ENCODE measurements at places on chromosomes 7 and 10.

- DNase-seq, result no peak
Observed at GRCh38 chr7:44373418-44373740, 48.0 kb upstream of the CAMK2B start.

GRCh38 chr10:97676770-97677581 is 10.1 kb downstream of the AVPI1 start:
- no peak for DNase-seq

- no peak for DNase-seq
Observed at GRCh38 chr10:36446881-36447280, 678.5 kb upstream of the ANKRD30A start.

DNA sequence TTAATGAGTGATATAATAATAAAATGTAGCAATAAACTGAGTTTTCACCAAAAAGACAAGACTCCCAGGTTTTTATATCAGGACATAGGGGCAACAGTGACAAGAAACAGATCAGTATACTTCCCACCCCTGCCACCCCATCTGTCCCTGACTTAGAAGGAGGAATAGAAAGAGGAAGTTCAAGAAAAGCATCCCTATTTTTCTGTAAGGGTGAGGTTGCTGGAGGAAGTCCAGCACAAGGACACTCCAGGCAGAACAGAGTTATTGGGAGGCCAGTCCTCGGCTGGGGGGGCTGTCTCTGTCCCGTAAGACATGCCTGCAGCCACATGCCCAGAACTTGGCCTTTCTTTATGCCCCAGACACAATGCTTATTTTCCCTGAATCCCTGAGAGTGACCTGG is 16.5 kb upstream of the TLX1 start:
- DNase-seq, result no peak

GRCh38 chr7:52620849-52621248 is 414.6 kb upstream of the POM121L12 start:
- no peak for DNase-seq

DNA sequence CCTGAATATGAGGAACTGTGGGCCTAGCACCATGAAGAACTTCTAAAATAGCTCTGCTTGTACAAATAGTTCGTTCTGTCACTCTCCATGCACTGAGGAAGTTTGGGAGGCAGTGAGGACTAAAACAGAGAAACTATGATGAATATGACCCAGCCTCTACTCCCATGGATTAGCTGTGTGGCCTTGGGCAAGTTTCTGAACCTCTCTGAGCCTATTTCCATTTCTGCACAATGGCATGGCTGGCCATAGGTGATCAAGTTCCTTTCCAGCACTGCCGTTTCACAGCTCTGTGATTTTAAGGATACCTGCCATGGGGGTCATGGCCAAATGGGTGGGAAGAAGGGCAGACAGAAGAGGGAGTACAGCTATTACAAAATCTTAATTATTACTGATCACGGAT is 57.6 kb downstream of the SORBS1 start:
- DNase-seq, result no peak

- no peak for DNase-seq
Observed at GRCh38 chr7:82275342-82275741, 168.2 kb downstream of the CACNA2D1 start.

GRCh38 chr10:79239275-79239779 is 107.9 kb upstream of the PPIF start:
- peak; percentile 26 for DNase-seq

- DNase-seq, result no peak
Observed at GRCh38 chr7:34281260-34281659, 375.9 kb downstream of the BMPER start.

DNA sequence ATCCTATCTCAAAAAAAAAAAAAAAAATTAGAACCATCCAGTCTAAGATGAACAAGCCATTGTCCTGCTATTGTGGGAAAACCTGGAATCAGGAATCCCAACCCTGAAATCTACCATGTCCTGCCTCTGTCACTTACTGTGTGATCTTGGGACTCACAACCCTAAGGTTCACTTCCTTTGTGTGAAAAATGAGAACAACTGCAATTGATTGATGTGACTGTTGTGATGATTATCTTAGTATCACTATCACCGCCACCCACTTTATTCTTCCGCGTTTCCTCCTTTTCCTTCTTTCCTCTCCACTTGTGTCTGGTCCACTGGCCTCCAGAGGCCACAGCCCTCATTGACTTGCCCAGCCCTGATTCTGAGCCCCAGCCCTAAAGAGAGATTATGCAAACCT is 12.6 kb upstream of the PRTFDC1 start:
- no peak for DNase-seq

DNA sequence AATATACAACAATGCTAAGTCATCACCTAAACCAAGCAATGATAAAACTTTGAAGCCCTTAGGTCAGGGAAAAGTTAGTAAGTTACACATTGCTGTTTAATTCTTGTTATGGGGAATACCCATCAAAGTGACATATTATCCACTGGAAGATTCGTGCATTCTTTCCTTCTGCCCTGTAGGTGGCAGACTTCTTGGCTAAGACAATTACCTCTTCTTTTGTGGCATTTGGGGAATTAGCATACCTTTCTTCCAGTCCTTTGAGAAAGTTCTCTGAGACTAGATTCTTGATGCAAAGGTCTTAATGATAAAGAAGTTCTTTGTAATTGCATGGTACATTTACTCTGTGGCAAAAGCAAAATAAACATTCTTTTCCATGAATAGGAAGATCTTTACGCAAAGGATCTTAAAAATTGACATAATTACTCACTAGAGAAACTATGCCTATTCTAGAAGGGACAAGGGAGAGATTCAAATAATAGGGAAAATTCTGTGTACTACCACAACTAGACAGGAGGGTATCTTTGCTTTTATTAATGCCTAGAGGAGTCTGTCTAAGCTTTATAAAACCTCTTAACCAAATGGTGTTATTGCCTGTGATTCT is 395.9 kb downstream of the GRM8 start:
- DNase-seq, result no peak

GRCh38 chr7:31368620-31369019 is 28.1 kb upstream of the NEUROD6 start:
- no peak for DNase-seq
